EH (cell line): ENCODE measurements at places on chromosomes 11 and 22.

DNA sequence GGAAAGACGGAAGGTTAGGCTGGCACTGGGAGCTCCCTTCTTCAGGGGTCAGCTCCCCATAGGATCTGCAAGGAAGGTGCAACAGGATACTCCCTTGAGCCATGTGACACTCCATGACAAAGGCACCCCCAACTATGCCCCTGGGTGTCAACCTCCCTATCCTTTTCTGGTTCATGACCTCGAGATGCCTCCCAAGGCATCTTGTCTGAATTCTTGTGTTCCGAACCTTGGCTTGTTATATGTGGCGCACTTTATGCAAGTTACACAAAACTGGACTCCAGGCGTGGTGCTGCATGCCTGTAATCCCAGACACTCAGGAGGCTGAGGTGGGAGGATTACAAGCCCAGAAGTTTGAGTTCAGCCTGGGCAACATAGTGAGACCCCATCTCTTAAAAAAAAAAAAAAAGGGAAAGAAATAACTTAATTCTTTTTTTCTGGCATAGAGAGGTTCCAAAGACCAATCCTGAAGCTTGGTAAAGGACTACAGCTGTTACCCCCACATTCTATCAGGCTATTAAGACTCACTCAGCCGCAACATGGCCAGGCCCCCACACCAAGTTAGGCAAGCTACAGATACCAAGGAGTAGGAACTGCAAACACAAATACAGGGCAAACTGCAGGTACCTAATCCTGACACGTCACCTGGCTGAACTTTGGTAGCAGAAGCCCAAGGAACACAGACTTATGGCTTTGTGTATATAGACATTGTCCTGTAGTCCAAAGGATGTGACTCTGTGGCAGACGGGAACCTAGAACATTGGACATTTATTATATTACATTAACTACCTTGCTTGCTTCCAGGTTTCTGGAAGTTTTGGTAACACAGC is 1.4 kb downstream of the C11orf24 start:
- peak; percentile 17 for DNase-seq

GRCh38 chr11:57653163-57653562 is 3.5 kb upstream of the YPEL4 start:
- DNase-seq, result no peak

GRCh38 chr11:47366020-47366490 is 12.3 kb downstream of the SPI1 start:
- no peak for DNase-seq

GRCh38 chr11:98155696-98156095 is 865.1 kb upstream of the CNTN5 start:
- no peak for DNase-seq

GRCh38 chr11:128374026-128374425 is 213.3 kb downstream of the ETS1 start:
- DNase-seq, result no peak

DNA sequence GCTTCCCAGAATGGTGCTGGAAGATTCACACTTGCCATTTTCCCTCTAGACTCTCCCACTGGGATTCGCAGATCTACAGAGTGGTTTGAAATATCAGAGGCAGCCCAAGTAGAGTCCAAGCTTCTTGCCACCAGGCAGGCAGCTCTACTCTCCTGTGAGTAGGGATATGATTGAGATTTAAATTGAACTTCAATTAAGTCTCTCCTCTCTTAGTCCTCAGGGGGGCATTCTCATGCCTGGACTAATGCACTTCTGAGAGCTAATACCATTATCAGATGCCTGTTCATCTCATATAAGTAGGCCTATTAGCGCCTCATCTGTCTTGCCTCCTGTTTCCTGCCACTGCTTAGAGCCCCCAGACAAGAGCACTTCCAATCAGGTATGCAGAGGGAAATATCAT is 25.5 kb upstream of the AMPD3 start:
- no peak for DNase-seq

GRCh38 chr11:21174781-21175180 is 505.4 kb downstream of the NELL1 start:
- no peak for DNase-seq

DNA sequence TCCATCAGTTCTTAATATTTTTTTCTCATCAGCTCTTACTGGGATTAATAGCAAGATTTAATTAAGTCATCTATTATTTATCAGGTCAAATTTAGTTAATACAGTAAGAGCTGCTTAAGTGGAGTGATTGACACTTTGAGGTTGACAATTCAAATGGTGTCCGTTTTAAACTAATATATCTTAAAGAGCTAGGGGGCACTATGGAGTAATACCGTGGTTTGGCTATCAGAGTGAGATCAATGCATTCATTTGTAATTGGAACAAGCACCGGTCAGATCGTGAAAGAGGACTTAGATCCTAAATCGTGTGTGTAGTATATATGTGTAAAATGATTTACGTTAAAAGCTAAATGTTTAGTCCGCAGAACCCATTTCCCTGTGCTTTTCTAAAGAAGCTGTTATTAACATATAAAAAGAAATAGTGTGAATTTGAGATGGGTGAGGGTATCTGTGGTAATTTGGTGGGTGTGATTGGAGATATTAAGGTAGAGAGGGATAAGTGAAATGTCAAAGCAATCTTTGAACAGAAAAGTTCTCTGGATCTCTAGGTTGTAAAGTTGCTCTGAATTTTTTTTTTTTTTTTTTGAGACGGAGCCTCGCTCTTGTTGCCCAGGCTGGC is 2.3 kb downstream of the SIK2 start:
- DNase-seq, result peak; percentile 40
